ENCODE measurements at places on chromosomes 1 and 21.

- DNase-seq = no peak
These were observed 7.5 kb downstream of the MMEL1 start for GRCh38 chr1:2625311-2625710.

DNA sequence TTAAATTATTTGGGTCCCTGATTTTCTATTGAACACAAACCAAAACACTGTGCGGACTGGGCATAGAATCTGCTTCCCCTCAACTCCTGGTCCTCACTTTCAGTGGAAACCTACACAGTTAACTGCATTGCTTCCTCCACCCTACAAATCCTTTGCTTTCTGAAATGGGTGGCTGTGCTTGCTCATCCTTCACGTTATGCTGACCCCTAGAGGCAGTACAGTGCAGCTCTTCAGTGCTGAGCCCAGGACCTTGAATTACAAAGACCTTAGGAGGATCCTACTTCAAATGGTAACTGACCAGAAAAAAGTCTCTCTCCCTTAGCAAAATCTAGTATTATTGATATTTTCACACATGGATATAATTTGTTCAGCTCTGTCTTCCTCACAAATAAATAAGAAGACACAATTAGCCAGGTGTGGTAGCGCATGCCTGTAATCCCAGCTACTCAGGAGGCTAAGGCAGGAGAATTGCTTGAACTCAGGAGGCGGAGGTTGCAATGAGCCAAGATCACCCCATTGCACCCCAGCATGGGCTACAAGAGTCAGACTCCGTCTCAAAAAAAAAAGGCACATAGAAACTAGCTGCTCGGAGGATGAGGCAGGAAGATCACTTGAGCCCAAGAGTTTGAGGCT lies 63.4 kb upstream of the L1TD1 start:
- DNase-seq = peak; percentile 80

GRCh38 chr1:187987236-187987776 lies 1158.6 kb downstream of the PLA2G4A start:
- DNase-seq = no peak

DNA sequence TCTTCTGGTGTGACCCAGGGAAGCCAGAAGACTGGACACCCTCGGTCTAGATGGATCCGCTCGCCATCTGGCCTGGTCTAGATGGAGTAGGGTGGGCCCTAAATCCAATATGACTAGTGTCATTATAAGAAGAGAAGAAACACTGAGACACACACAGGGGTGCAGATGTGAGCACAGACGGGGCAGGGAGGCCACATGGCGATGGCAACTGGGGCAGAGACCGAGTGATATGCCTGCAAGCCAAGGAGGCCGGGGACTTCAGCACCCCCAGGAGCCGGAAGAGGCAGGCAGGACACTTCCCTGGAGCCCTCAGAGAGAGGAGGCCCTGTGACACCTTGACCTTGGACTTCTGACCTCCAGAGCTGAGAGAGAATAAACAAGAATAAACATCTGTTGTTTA lies 5.6 kb upstream of the TFF3 start:
- DNase-seq = no peak

DNA sequence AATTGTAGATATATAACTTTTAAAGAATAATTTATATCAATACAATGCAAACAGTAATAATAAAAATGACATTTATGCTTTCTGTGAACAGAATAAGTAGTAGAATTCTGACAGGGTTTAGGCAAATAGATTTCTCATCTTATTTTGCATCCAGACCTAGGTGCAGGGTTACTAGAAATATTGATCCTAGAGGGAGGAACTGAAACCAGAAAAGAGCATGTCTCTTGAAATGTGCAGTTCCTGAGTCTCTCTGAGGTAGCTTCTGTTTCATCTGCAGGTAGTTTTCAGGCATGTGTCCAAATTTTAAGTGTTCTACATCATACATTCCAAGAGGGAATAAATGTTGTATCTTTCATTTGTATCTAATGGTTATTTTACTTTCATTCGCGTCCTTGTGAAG lies 631.9 kb upstream of the ADGRL4 start:
- DNase-seq = no peak

GRCh38 chr21:45872471-45872870 lies 109.1 kb upstream of the COL6A1 start:
- DNase-seq = no peak

GRCh38 chr1:119453021-119453420 lies 38.1 kb downstream of the HSD3B2 start:
- DNase-seq = no peak

DNA sequence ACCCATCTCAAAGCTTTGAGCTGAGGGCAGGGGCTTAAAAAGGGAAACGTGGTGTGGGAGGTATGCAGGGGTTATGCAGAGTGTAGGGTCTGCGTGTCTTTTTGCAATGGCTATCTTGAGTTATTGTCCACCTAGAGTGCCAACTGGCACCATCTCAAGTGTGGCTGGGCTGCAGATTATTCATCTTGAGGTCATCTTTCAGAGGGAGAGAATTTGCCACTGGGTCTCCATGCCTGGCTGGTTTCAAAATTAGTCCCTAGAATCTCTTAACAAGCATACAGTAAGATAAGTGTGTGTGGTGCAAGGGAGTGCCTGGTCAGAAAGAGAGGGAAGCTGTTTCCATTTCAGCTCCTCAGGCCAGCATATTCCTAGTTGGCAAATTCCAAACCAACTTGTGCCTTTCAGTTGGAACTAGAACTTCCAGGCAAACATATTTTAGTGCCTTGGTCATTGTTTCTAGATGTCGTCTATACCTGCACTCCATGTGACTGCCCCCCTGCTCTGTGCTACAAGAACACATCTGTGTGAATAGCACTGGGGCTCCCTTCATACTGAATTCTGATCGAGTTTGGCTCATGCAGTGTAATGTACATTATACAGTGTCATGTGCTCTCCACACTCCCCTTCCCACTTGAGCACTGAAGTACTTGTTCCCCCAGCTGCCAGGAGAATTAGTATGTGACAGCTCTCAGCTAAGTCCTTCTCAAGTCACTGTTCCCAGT lies 5.0 kb upstream of the OR2T8 start:
- DNase-seq = no peak

DNA sequence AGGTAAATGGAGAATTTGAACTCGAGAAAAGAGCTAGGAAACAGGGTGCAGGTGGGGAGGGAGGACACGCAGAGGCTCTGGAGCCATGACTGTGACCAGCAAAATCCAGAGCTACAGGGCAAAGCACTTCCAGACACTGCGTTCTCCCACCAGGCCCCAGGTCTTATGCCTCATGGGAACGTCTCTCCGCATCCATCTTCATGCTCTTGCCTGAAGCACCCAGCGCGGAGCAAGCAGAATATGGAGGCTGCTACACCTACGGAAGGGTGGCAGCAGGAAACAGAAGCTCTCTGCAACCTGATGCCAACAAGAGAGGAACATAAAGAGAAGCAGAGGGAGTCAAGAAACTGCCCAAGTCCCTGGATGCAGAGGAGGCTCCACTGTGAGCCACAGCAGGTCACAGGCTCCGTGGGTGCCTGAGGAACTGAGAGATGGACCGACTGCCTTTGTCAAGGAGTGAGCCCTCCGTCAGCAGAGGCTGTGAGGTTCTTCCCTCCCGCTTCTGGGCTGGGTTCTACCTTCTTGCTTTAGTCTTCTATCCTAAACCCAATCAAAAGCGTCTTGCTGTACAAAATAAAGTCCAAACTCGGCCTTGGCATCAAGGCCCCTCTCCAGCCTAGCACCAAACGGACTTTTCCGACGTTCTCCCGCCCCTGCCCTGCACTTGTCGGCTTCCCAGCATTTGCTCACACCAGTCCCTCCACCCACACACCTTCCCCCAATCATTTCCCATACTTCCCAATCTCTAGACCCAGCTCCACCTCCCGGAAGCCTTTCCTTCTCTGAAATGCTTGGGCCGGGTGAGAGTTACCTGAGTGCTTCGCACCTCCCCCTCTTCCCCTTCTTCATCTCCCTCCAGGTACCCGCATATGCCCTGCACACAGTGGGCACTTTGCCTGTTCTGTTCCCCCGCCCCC lies 930 bp downstream of the DHCR24 start:
- DNase-seq = peak; percentile 51

DNA sequence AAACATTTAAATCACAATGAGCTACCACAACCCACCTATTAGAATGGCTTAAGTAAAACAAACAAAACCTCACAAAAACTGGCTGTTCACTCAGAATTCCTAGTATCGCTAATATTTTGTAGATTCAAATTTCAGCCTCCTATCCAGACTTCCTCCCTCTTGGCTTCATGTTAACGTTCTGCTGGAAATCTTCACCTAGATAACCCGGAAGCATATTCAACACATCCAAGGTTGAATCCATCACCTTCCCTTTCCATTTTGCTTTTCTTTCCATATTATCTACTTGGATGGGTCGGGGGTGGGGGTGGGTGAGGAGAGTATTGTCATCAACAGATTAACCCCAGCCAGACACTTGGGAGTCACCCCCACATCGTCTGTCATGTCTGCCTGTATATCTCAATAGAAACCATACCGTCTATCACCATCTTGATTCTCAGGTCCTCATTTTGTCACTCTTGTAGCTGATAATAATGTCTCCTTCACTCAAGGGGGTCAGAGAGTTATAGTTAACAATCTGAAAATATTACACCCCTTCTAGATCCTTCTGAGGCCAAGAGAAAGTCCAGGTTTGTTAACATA lies 1.7 kb upstream of the DPH5 start:
- no peak for DNase-seq

GRCh38 chr1:17607644-17608581 lies 68.4 kb downstream of the ARHGEF10L start:
- DNase-seq = no peak

DNA sequence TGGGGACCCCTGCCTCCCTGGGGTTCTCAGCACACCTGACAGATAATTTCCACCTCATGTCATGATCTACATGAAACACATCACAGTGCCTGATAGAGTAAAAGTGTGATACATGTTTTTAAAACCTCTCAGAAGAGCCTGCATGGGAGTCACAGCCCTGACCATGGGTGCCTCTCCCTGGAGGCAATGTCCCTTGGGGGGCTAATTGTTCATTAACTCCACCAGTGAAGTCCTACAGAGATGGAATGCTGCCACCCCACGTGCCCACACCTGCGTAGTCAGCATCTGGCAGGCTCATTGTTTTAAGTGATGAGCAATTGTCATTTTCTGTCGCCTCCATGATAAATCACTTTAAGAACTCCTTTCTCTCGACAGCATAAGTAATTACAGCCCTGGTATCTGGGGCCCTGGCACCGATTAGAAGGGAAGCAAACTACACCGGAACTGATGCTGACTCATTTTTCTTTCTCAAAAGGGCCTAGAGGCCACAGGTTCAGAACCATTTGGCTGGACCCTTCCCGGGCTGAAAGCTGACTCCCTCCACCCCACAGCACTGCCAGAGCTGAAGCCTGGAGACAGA lies 109.6 kb upstream of the GJB5 start:
- no peak for DNase-seq

- DNase-seq = no peak
These were observed 4.7 kb upstream of the C21orf91 start for GRCh38 chr21:17823846-17824245.

DNA sequence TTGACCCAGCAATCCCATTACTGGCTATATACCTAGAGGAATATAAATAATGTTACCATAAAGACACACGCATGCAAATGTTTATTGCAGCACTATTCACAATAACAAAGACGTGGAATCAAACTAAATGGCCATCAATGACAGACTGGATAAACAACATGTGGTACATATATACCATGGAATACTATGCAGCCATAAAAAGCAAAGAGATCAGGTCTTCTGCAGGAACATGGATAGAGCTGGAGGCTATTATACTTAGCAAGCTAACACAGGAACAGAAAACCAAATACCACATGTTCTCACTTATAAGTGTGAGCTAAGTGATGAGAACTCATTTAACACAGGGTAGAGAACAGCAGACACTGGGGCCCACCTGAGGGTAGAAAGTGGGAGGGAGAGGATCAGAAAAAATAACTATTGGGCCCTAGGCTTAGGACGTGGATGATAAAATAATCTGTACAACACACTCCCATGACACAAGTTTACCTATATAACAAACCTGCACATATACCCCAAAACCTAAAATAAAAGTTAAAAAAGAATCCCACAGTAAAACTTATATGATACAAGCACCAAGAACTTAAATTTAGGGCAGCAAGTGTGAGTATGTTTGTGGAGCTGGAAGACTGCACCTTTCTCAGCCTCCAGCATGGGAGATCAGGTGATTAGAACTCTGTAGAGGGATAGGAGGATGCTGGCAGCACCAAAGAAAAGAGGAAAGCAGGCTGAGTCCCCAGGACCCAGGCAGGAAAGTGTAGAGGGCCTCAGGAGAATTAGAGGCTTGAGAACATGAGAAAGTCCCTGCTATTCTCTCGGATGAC lies 320.8 kb upstream of the USP24 start:
- DNase-seq = no peak

DNA sequence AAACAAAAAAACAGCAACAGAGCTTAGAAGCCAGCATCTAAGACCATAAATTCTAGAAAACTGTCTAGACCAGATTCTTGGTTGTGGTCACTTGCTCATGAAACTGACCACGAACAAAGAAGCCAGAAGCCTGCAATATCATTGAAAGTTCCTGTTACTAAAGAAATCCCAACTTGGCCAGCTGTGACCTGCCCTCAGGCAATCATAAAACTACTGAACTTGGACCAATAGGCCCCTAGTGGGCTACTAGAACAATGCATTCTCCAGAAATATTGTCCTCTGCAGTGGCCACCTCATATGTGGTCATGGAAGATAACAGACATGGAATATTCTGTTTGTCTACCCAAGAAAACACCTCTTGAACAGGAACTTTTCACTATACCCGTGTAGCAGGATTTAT lies 87.7 kb downstream of the SPATA17 start:
- no peak for DNase-seq

DNA sequence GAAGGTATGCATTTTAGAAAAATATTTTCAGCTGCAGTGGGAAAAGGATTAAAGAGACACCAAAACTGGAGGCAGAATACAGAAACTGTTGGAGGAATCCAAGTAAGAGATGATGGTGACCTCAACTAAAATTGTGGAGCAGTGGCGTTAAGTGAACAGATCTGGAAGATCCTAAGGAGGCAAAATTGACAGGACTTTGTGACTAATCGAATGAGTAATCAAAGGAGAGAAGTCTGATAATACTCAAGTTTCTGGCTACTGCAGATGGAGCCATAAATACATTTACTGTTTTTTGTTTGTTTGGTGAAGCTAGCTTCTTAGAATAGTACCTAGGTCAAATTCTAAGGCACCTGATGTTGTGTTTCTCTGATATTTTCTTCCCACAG lies 3.1 kb downstream of the CTBS start:
- DNase-seq = no peak
